Stimulated activated CD8-positive, alpha-beta memory T cell treated with anti-CD3 and anti-CD28 coated beads, Interleukin-4, amount 100 ng/mL, for 1 hour (primary cell): ENCODE measurements at places on chromosomes 5 and 9.

DNA sequence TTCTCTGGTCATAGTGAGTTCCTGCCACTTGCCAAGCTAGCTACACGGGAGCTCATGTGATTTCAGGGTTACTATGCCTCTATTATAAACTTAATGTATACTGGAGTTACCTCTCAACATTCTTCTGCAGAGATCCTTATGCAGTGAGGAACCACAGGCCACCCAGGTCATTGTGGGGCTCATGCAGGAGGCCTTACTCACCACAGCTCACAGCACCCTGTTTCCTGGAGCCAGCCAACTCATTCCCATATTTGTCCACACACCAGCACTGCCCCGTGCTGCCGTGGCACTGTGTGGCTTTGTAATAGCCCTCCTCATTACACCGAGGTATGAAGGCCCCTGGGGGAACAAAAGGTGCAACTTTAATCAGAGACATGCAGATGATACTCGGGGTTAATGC lies 520.0 kb downstream of the SPOCK1 start:
- no peak for DNase-seq

- no peak for DNase-seq
Measured at GRCh38 chr9:91814753-91815152, 135.3 kb downstream of the ROR2 start.

- DNase-seq: no peak
Measured at GRCh38 chr5:85784746-85785145, 833.0 kb upstream of the COX7C start.

GRCh38 chr9:94443032-94443722 lies 111.7 kb upstream of the PCAT7 start:
- DNase-seq: no peak

- no peak for DNase-seq
Measured at GRCh38 chr5:96597438-96598020, 64.6 kb upstream of the CAST start.

GRCh38 chr5:115510145-115510645 lies 34.4 kb downstream of the FEM1C start:
- no peak for DNase-seq

GRCh38 chr5:80468131-80468530 lies 19.8 kb upstream of the FAM151B start:
- DNase-seq: no peak

GRCh38 chr5:15463231-15463980 lies 36.6 kb upstream of the FBXL7 start:
- no peak for DNase-seq

- DNase-seq: no peak
Measured at GRCh38 chr9:82057805-82058204, 69.2 kb downstream of the SPATA31D1 start.

DNA sequence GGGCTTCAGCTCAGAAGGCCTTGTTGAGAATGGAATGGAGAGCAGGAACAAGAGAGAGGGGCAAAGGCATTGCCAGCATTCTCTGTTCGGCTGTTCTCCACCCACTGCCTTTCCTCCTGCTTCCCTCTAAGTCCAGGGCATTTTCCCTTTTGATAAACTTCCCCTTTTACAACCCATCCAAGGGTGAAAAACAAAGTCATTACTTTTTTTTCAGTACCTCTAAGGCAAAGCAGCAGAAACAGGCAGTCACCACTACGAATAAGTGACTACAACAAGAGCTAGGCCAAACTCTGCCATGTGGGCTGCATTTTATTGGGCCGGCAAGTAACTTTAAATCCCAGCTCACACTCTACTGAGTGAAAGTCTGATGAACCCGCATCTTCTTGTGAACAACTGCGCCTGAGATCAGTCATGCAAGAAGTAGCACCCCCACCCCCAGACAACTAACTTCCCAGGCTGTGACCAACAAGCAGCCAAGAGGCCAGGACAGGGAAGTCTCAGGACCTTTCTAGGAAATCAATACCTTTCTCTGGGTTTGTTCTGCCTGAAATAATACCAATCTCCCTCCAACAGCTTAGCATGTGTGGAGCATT lies 13.1 kb downstream of the IL7R start:
- no peak for DNase-seq

DNA sequence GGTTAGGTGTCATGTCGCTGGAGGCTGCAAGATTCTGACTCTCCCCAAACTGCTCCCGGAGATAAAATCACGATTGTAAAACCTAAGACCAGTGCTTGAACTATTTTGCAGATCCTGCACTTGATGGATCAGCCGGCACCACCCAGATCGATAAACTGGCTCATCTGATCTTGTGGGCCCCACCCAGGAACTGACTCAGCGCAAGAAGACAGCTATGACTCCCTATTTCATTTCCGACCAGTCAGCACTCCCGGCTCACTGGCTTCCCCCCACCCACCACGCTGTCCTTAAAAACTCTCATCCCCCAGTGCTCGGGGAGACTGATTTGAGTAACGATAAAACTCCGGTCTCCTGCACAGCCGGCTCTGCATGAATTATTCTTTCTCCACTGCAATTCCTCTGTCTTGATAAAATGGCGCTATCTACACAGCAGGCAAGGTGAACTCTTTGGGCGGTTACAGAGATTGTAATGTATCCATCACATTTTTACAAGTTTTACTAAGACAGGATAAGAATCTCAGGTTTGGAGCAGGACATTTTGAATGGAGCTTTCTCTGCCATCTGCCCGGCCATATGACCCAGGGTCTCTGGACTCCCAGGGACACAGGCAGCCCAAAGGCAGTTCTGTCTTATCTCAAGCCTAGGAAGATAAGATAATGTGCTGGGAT lies 10.6 kb upstream of the PPP1R26 start:
- no peak for DNase-seq

GRCh38 chr5:35370871-35371270 lies 140.6 kb upstream of the PRLR start:
- DNase-seq: no peak

- DNase-seq: no peak
Measured at GRCh38 chr5:91176288-91177016, 206.7 kb downstream of the ARRDC3 start.
